ENCODE measurements at places on chromosomes 3 and 15. TPM values are rescaled to one million over a fixed set of nuclear protein-coding genes. Genes with fewer than 3 reads are reported as not detected.

DNA sequence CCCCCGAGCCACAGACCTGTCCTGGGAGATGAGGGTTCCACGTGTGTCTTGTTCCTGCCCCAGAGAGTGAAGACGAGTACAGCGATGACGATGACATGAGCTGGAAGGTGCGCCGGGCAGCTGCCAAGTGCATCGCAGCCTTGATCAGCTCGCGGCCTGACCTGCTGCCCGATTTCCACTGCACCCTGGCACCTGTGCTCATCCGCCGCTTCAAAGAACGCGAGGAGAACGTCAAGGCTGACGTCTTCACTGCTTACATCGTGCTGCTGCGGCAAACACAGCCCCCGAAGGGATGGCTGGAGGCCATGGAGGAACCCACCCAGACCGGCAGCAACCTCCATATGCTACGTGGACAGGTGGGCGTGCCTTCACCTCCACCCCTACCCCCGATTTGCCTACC is 18.6 kb downstream of the CAND2 start:
- no peaks in the 10 kb centered on the region for H3K27me3 ChIP-seq
- H3K4me1 ChIP-seq = peaks cover 9% of the 10 kb centered on the region
- peaks cover 13% of the 10 kb centered on the region for H3K36me3 ChIP-seq
- no peak overlapping the region for H3K27ac ChIP-seq
- no peak overlapping the region for H3K4me3 ChIP-seq

- peak; percentile 93 for DNase-seq
- no peaks in the 10 kb centered on the region for H3K36me3 ChIP-seq
- H3K4me3 ChIP-seq = peak within 1 kb of the TSS; percentile 96
- no peaks in the 10 kb centered on the region for H3K27me3 ChIP-seq
- H3K27ac ChIP-seq = peak within 1 kb of the TSS; percentile 90
Observed at GRCh38 chr15:22980189-22981050, at the start of gene CYFIP1. TSS of gene CYFIP1 (minus strand) at chr15:22980368. CDS start at chr15:22947285, 33,083 bp downstream.

- no peaks in the 10 kb centered on the region for H3K36me3 ChIP-seq
- H3K4me3 ChIP-seq = no peak overlapping the region
- peaks cover 82% of the 10 kb centered on the region for H3K4me1 ChIP-seq
- H3K27me3 ChIP-seq = no peaks in the 10 kb centered on the region
Observed at GRCh38 chr15:63192619-63193206, 3.3 kb downstream of the RAB8B start.

- no peaks in the 10 kb centered on the region for H3K36me3 ChIP-seq
- H3K27me3 ChIP-seq = no peaks in the 10 kb centered on the region
- DNase-seq = no peak
- H3K4me1 ChIP-seq = no peaks in the 10 kb centered on the region
Observed at GRCh38 chr3:85090495-85090894, 131.7 kb downstream of the CADM2 start.

DNA sequence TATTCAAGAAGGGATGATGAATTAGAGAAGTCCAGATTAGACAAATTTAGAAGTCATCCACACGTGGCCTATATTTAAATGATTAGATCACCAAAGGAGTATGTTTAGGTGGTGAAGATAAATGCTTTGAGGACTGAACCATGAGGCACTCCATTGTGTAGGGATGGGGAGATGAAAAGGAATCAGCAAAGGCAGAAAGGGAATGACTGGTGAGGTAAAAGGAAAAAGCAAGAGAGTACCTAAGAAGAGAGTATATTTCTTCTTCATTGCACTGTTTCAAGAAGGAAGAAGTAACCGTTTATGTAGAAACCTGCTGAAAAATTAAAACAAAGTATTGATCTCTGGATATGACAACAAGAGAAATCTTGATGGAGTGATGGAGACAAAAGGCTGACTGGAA is 40.7 kb downstream of the DENND4A start:
- H3K4me1 ChIP-seq = no peaks in the 10 kb centered on the region
- no peaks in the 10 kb centered on the region for H3K36me3 ChIP-seq
- H3K27me3 ChIP-seq = no peaks in the 10 kb centered on the region
- no peak overlapping the region for H3K27ac ChIP-seq

GRCh38 chr3:134189849-134190248 is 60.8 kb downstream of the RYK start:
- H3K27ac ChIP-seq = no peak overlapping the region
- H3K36me3 ChIP-seq = peaks cover 62% of the 10 kb centered on the region
- no peak for DNase-seq
- H3K4me1 ChIP-seq = no peaks in the 10 kb centered on the region
- no peak overlapping the region for H3K4me3 ChIP-seq

- no peaks in the 10 kb centered on the region for H3K27me3 ChIP-seq
- no peaks in the 10 kb centered on the region for H3K36me3 ChIP-seq
- peaks cover 5% of the 10 kb centered on the region for H3K4me1 ChIP-seq
- no peak for DNase-seq
- no peak overlapping the region for H3K4me3 ChIP-seq
- H3K27ac ChIP-seq = no peak overlapping the region
Observed at GRCh38 chr15:36903922-36904556, 196.3 kb downstream of the MEIS2 start.

DNA sequence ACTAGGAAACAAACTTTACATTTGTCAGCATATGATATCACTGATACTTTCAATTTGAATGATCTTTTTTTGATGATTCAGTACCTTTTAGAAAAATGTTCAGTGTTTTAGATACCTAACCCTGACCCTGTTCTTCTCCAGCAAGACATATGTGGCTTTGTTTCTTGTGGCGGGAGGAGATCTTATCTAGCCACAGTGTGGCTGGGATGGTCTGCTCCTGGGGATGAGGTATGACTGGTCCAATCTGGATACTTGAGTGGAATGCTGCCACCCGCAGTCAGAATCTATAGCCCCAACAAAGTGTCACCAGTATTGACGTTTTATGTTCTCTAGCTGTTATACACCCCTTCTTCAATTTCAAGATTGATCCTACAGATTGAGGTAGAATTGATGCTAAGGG is 439.0 kb upstream of the GOLIM4 start:
- H3K27me3 ChIP-seq = no peaks in the 10 kb centered on the region
- no peak for DNase-seq
- H3K4me1 ChIP-seq = no peaks in the 10 kb centered on the region
- H3K27ac ChIP-seq = no peak overlapping the region

The LRRC3B gene
- total RNA-seq = not detected

The LRTM1 gene
- total RNA-seq = not detected

The SLC24A5 gene
- total RNA-seq = not detected

The JMJD7 gene
- total RNA-seq = 13.6 TPM

The COL6A5 gene
- 0.03 TPM for total RNA-seq

Data from heart left ventricle (tissue), 16 donors.